ENCODE measurements at places on chromosomes 5 and 9.

- no peak for DNase-seq
Observed at GRCh38 chr5:148713735-148714508, 59.6 kb upstream of the HTR4 start.

DNA sequence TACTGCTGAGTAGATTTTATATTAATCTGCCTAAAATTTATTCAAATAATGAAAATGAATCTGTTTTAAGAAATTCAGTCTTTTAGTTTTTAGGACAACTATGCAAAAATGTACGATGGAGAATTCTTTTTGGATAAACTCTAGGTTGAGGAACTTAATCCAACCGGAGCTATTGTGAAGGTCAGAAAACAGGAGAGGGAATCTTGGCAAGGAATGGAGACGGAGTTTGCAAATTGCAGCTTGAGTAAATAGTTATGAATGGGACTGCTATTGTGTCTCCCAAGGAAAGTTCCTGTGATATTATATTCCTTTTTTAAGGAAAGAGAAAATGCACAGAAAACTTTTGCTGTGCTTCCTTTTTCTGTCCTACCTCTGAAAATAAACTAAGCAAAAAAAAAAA, 67.9 kb downstream of the IQGAP2 start:
- no peak for DNase-seq

DNA sequence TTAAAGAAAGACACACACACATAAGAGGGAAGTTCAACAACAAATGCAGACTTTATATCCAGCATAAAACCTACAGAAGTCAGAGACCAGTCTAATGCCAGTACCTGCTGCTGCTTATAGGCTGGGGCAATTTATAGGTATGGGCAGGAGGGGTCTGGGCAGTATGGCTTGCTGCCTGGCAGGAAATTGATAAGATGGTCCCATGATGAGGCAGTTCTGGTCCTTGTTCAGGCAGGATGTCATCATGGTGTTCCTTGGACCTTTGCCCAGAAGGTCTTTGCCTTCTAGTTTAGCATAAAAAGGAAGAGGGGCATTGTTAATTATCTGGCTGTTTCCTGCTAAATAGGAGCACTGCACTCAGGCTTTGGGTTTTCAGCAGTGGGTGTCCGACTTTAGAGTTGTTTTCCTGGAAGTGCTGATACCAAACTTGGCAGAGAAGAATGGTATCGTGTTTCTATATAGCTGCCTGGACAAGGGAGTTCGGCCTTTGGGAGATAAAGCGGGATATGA, 10.4 kb upstream of the PDCD1LG2 start:
- no peak for DNase-seq

DNA sequence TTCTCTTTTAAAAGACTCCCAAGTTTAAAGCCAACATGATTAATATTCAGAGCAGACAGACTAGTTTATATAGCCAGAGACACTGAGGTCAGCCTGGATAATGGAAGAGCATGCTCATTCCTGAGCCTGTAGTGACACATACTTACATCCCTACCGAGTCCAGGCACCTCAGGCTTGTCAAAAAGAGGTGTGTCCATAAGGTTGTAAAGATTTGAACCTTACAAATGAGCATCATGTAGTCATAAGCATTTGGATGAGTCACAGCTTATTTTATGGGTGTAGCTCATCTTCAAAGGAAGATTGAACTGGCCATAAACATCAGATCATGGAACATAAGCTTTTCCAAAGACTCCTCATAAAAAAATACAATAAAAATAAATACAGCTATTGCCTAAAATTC, 333.5 kb downstream of the EFNA5 start:
- DNase-seq = no peak

DNA sequence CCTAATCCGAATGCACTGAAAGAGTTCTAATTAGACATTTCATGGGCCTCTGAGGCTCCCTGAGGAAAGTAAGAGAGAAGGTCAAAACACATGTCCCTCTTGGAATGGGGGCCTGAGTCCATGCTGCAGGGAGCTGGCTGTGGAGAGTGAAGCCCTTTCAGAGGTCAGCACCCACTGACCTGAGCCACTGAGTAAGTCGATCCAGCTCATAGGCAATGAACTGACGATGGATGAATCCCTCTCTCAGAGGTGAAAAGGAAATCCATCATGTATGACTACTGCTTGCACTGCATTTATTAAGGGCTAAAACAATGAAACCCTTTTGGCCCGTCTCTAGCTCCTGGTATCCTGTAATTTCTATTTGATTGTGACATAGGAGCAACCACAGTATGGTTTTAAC, 288.9 kb upstream of the VLDLR start:
- no peak for DNase-seq

GRCh38 chr5:68239487-68239886, 23.9 kb downstream of the PIK3R1 start:
- DNase-seq = peak; percentile 42

- no peak for DNase-seq
Observed at GRCh38 chr9:123422635-123423310, 66.8 kb downstream of the CRB2 start.

- DNase-seq = no peak
Observed at GRCh38 chr5:59193616-59194319, 610.9 kb downstream of the RAB3C start.

GRCh38 chr5:145293716-145294115, 541.4 kb downstream of the PRELID2 start:
- no peak for DNase-seq

DNA sequence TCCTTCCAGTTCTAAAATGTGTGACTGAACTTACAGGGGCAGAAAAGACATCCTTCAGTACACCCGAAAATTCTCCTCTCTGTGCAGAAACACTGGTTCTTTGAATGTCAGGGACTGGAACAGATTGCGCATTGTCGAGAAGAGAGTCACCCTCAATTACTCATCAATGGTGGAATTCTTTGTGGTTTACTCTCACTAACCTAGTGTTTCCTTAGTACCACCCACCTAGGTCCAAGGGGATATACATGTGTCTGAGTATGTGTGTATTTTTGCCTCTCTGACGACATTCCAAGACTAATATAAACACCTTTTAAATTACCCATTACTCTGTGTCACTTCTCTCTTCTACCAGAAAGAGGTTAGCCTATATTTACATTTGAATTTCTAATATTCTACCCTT, 660.8 kb downstream of the TLE1 start:
- no peak for DNase-seq

GRCh38 chr9:34983209-34983608, 6.3 kb upstream of the DNAJB5 start:
- DNase-seq = no peak

GRCh38 chr5:31730139-31730538, 91.2 kb downstream of the PDZD2 start:
- DNase-seq = no peak

GRCh38 chr5:151020304-151021110, at the start of gene GPX3:
Gene GPX3 (plus strand): TSS chr5:151020591. CDS start chr5:151020655, 64 bp downstream.
- no peak for DNase-seq

DNA sequence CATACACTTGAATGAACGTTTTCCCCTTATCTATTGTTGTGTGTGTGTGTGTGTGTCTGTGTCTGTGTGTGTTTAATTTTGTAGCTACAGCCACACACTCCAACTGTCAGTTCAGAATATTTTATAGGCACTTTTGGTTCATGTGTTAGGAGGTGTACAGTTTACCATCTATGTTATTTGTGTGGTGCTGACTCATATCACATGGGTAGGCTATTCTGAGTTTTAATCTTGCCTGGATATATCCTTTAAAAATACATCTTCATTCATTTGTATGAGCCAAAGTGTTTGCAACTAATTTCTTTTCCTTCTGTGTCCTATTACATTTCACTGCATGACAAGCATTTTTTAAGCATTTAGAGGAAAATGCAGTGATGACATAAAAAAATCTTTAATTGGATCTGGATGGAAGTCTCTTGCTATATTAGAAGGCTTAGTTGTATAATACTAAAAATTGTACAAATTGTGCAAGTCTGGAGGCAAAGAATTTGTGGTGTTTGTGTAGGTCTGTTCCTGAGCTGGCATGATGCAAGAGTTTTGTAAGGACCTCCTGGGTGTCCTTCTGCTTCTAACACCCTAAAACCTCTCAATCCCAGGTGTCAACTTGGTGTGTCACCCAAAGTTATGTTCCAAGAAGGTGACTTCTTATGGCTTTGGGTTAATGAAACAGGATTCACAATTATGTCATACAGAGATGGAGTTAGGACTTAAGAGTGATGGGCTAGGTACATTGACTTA, 52.4 kb upstream of the HMHB1 start:
- DNase-seq = no peak

- no peak for DNase-seq
Observed at GRCh38 chr5:85453026-85453349, 1068.3 kb upstream of the EDIL3 start.

DNA sequence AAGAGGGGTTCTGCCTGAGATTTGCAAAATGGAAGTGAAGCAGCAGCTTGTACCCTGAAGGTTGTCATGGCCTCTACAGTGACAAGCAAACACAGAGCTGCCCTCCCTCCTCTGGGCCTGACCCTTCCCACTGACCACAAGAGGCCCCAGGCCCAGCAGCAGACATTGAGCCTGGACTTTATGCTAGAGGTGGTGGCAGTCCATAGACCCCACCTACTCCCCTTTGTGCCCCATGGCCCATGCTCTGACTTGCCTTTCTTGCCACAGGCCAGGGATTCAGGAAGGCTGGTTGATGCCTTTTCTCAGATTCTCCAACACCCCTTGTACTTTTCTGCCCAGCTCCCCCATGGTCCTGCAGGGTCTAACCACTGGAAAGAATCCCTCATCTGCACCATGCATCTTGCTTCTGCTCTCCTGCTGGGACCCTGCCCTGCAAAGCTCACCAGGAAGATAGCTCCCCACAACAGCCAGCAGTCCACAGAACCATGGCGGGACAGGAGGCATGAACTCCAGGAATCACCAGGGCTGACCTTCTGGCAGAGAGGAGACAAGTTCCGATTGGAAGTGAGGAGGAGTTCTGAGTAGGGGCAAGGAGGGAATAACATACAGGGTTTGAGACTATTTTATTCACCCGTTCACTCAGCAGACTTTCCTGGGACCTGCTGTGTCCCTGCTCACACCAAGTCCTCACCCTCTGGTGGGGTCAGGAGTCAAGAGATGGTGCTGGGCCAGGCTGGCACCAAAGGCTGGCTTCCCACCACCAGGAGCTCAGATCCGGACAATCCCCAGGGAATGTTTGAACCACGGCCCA, 263.8 kb downstream of the SYK start:
- no peak for DNase-seq
